ENCODE measurements at places on chromosomes 2 and 18.

DNA sequence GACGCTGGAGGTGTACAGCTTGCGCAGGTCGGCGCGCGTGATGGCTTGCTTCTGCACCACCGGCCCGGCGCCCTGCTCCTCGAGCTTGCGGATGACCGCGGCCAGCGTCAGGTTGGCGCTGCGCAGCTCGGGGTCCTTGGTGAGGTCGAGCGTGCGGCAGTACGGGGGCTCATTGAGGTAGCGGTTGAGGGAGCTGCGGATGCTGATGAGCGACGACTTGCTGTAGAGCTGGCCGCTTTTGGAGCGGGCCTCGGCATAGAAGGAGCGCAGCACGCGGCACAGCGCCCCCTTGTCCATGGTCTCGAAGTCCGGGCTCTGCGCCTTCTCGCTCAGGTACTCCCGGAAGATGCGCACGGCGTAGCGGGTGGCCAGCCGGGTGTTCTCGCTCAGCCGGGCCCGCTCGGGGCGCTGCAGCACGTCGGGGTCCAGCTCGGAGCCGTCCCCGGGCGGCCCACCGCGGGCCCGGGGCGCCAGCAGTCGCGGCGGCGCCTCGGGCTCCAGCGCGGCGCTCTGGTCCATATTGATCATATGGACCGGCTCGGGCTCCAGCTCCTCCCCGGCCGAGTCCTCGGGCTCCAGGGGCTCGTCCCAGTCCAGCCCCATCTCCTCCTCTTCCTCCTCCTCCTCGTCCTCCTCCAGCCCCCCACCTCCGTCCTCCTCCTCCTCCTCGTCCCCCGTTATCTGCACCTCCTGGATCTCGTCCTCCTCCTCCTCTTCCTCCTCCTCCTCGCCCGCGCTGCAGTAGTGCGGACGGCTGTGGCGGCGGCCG, 523 bp downstream of the KCTD1 start:
- DNase-seq = peak; percentile 31

GRCh38 chr2:237695201-237695780, 67.9 kb downstream of the LRRFIP1 start:
- DNase-seq = no peak

DNA sequence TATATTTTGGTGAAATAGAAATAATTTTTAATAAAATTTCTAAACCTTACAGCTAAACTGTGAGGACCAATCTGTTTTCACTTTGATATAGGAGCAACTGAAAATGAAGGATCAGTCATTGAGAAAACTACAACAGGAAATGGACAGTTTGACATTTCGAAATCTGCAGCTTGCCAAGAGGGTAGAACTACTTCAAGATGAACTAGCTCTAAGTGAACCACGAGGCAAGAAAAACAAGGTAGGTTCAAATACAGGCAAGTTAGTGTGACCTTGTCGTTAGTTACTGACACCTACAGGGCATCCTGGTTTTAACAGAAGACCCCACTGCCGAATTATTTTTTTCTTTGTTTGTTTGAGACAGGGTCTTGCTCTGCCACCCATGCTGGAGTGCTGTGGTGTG, 75.5 kb upstream of the STON1 start:
- DNase-seq = no peak

- no peak for DNase-seq
These were observed 107.0 kb upstream of the PTPRM start for GRCh38 chr18:7459851-7460770.

- DNase-seq = no peak
These were observed 2.8 kb upstream of the GPR45 start for GRCh38 chr2:105238664-105239240.

- no peak for DNase-seq
These were observed 431.1 kb upstream of the ZEB2 start for GRCh38 chr2:144950899-144951560.

GRCh38 chr2:102053096-102053495, 61.3 kb downstream of the IL1R2 start:
- DNase-seq = no peak

DNA sequence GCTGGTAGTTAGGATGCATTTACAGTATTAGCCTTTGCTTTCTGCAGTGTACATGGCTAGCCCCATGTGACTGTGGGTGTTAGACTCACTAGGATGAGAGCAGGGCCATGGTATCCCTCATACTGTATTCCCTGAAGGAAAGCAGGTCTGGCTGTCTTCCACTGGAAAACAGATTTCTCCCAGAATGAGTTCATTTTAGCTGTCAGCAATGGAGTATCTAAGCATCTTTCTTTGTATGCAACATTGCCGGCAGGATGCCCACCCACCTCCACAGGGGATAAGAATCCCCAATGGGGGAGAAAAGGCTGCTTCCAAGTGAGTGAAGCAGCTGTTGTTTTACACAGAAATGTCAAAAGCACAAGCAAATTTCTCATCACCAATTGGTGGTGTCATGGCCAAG, 142.7 kb upstream of the KLHL14 start:
- no peak for DNase-seq

DNA sequence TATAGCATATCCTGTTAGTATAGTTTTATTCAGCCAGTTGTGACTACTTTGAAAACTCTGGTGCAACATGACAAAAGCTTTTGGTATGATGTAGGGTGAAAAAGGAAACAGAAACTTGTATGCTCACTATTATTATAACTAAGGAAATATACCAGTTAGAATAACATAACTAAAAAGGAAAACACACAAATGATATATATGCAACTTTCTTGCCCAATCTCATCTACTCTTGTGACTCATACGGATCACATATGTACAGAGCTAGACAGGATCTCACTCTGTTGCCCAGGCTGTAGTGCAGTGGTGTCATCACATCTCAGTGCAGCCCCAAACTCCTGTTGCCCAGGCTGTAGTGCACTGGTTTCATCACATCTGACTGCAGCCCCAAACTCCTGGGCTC, 12.4 kb upstream of the TLK1 start:
- DNase-seq = no peak

DNA sequence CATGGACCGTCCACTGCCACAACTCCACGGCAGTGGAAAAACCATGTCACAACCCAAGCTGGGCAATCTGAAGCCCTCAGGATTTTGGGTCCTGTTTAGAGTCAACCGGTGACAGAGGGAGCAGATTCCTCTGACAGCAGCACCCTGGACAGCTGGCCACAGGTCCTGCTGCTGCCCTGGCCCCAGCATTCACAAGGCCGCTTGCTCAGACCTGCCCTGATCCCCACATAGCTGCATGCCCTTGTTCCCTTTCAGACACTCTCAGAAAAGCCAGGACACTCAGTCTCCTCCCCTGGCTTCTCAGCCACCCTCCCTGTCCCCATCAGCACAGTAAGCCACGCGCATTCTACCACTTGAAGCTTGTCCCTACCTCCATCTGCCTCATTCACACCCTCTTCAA, 1.6 kb downstream of the COPS9 start:
- DNase-seq = no peak

DNA sequence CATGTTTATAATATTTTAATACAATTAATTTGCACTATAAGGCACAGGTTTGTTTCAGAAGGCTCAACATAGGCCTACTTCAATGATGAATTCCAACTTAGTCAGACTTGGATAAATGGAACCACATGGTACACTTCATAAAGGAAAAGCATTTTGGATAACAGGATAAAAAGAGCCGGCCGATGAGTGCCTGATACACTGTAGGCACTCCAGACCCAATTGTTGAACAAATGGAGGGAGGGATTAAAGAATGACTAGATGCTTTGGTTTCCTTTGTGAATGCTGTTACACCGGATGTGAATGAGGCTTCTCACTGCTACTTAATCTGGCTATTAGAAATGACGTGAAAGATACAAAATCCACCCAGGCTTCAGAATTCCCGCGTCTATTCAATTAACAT, 104.1 kb upstream of the KCTD1 start:
- DNase-seq = no peak

GRCh38 chr2:209681201-209681735, 90.4 kb upstream of the UNC80 start:
- DNase-seq = no peak

DNA sequence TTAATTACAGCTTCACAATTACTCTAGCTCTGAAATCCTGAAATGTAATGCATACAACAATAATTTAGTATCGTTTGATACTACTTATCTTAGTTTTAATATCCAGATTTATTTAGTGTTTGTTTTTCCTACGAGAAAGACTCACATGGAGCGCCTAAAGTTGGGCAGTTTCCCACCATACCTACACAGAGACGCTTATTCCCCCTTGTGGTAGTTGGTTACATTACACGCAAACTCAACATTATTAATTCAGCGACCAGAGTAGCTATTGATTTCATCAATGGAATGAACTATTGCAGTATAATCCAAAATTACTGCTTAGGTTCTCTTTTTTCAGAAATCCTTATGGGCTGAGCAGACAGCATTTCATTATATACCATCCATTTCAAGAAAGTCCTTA, 164.0 kb upstream of the REG3G start:
- DNase-seq = no peak

- no peak for DNase-seq
These were observed 477.4 kb downstream of the CPS1 start for GRCh38 chr2:211033765-211034164.

GRCh38 chr18:24935008-24935407, 417.0 kb downstream of the ZNF521 start:
- no peak for DNase-seq

DNA sequence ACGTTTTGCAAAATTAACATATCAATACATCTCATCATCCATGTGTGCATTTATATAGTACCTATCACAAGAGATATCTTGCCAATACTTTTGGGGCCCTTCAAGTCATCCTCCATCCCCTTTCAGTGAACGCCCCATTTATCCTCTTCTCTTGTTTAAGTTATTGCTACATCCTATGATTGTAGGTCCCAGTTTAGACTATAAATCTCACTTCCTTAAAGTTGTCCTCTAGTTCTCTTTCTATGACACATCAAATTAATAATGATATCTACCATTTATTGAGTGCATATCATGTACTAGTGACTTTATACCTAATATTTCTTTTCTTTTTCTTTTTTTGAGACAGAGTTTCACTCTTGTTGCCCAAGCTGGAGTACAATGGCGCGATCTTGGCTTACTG, 28.8 kb upstream of the FBXO11 start:
- no peak for DNase-seq

DNA sequence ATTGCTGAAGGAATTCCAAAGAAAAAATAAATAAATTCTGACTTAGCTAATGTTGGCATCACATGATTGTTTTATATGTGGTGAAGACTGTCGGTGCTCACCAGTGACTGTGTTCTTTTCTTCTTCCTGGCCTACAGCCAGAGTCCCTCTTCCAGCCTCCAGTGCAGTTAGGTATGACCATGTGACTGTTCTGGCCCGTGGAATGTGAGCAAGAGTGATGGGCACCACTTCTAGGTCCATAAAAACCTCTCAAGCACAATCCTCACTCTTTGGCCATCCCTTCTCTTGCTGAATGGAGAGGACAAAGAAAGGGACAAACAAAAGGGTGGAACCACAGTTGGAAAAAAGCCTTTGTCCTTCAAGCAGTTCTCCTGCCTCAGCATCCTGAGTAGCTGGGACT, 39.0 kb upstream of the BMPR2 start:
- DNase-seq = no peak

- no peak for DNase-seq
These were observed 8.6 kb upstream of the RPL37A start for GRCh38 chr2:216490061-216490460.

DNA sequence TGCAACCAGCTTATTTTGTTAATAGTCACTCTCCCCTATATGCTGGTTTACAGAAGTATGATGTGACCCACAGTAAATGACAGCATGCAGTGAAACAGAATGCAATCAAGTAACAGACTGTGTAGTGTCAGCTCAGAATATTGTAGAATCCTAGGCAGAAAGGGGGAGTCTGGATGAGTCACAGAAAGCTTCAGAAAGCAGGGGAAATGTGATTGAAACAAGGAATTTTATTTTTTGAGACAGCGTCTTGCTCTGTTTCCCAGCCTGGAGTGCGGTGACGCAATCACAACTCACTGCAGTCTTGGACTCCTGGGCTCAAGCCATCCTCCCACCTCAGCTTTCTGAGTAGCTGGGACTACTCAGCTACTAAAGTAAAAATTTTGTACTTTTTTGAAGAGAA, 219.9 kb upstream of the FBXO11 start:
- DNase-seq = no peak

DNA sequence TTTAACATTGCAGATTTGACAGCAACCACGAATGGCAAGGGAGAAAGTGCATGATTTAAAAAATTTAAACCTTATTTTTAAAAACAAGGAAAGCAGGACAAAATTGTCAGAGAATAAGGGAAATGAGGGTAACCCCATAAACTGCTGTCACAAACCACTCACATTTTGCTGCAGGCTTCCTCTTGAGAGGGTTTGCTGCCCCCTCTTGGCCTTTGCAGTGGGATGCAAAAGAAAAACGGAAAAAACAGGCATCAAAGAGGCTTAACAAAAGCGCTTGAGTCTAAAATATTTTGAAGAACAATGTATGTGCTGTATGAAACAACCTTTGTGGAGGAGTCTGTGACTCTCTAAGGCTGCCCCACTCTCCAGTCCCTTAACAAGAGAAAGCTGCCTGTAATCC, 91.6 kb downstream of the TMX3 start:
- no peak for DNase-seq

- no peak for DNase-seq
These were observed 647.8 kb upstream of the SLC39A10 start for GRCh38 chr2:195009202-195009601.

DNA sequence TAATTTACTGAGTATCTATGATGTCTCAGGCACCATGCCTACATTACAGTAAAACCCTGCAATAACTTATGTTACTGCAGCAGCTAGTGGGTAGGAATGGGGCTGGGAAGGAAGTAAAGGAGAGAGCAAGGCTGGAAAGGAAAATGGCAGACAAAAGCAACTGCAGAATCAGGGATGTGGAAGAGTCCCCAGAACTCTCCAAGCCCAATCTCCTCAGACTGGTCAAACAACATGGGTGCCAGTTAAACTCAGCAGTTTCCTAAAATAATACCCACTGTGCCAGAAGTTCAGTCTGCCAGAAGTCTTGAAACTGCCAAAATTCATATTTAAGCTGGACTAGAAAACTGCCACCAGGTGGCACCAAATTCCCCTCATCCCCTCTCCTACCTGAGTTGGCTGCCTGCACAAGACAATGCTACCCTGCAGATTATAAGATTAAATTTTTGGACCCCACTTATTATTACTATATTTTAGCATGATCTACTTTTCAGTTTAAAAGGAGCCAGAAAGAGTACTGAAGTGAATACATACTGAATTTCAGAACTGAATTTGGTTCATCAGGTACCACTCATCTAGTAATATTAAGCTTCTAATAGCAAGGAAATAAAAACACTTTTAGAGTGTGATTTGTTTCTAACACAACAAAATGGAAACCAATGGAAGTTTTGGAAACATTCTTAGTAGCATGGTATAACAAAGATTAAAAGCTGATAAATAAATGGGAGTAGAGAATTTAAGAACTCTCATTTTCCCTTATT, 86.8 kb upstream of the DNER start:
- peak; percentile 69 for DNase-seq

DNA sequence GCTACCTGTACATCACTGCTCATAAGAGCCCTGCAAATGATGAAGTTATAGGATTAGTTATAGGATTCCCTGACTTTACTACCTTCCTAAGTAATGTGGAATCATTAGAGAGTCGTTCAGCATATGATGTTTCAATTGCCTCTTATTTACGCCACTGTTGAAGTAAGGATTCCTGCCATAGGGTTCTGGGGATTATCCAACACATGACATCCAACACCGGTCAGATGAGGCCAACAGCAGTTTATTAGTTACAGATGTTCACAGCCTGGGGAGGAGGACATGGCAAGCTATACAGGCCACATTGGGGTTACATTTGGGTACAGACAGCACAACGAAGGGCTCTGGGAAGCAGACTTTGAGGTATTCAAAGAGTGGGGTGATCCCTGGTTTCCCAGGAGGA, 134.1 kb upstream of the MC4R start:
- DNase-seq = no peak
